ENCODE measurements at places on chromosomes 7 and 10.
A peak's percentile ranks its signal among the peaks of the same experiment; 100 is the strongest.

DNA sequence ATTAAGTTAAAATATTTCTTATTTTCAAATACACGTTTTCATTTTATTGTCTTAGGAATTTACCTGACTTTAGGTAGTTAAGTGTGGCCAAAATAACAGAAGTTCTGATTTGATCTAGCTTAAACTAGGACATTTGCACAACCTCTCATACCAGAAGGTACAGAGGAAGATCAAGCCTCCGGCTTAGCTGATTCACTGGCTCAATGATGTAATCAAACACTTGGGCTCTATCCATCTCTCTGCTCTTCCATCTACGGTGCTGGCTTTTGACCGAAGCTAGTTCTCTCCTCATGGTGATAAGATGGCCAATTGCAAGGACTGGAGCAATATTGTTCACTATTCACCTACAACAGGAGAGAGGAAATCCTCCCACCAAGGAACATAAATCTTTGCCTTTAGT lies 12.2 kb upstream of the HYCC1 start:
- no peak for DNase-seq

- no peak for DNase-seq
Observed at GRCh38 chr10:44958898-44959246, 730 bp upstream of the RASSF4 start.

- DNase-seq = no peak
Observed at GRCh38 chr7:95963446-95963990, 191.2 kb downstream of the DYNC1I1 start.

GRCh38 chr10:71852355-71852937 lies 1.4 kb upstream of the PSAP start:
- DNase-seq = no peak

GRCh38 chr10:100807241-100807951 lies 62.0 kb downstream of the PAX2 start:
- DNase-seq = no peak

GRCh38 chr7:85829817-85830432 lies 643.1 kb upstream of the SEMA3D start:
- peak; percentile 43 for DNase-seq

DNA sequence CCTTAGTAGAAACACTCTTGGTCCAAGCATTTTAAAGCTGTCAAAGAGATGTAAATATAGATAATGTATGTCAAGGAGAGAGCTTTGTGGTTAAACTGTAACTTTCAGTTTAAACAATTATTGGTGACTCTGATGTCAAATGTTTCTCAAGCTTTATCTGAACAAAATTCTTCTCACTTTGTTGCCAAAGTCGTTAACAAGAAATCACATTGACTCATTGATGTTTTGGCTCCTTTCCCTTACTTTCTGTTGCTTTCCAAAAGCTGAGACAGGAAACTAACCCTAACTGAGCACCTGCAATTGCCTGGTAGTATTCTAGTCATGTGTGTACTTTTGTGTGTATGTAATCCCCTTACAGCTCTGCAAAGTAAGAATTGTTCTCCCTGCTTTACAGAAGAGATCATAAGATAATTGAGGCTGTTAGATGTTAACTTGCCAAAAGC lies 108.5 kb downstream of the CFTR start:
- DNase-seq = peak; percentile 27

DNA sequence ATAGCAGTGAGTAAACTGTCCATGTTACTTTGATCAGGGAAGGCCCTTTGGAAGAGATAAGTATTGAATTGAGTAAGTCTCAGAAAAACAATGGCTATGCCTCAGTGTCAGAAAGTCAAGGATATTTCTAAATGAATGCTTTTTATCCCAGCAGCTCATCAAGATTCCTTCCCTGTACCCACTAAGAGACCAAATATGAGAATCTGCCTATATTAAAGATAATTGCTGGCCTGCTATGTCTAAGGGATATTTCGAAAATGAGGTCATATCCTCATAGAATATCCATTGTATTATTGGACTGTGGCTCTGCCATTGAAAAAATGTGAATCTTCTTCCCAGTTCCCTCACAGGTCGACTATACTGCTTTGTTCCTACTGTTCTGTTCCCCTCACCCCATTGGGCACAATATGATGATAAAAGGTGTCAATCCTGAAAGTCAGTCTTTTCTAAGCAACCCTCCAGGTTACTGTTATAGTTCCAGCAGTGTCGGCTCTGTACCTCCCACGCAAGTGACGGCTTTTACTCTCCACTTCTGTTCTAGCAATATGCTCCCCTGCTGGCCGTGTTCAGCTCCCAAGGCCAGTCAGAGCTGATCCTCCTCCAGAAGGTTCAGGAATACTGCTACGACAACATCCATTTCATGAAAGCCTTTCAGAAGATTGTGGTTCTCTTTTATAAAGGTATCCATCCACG lies 51.7 kb downstream of the BZW2 start:
- DNase-seq = peak; percentile 59

DNA sequence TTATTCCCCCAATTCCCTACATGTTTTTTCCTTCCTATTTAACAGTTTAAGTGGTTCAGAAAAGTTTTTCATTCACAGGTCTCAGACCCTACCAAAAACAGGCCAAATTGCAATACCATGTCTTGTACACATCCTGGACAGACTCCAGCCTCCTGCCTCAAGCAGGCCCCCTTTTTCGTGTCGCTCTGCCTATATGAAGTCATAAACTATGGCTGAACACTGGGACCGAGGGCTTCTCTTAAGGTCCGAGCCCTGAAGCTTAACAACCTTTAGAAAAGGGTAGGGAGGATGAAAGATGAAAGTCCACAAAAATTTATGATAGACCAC lies 1.4 kb downstream of the FBXW4 start:
- peak; percentile 62 for DNase-seq

DNA sequence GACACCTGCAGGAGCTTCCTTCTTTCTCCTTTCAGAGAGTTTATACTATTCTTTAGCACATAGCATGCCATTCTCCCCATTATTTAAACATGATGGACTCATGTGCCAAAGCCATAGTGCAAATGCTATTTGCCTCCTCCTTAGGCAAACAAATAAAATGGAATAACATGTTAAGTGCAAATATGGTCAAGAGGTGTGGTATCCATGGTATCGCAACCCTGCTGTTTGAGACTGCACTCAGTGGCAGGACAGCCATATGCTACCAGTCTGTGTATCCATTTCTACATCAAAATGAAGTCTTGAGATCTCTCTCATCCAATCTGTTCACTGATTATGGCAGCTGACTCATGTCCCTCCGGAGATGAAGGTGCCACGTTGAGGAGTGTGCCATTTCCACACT lies 22.8 kb downstream of the HEPACAM2 start:
- no peak for DNase-seq

- no peak for DNase-seq
Observed at GRCh38 chr7:95436407-95436806, 1.6 kb upstream of the PON2 start.

- peak; percentile 64 for DNase-seq
Observed at GRCh38 chr7:133452577-133452976, 199.7 kb downstream of the EXOC4 start.

DNA sequence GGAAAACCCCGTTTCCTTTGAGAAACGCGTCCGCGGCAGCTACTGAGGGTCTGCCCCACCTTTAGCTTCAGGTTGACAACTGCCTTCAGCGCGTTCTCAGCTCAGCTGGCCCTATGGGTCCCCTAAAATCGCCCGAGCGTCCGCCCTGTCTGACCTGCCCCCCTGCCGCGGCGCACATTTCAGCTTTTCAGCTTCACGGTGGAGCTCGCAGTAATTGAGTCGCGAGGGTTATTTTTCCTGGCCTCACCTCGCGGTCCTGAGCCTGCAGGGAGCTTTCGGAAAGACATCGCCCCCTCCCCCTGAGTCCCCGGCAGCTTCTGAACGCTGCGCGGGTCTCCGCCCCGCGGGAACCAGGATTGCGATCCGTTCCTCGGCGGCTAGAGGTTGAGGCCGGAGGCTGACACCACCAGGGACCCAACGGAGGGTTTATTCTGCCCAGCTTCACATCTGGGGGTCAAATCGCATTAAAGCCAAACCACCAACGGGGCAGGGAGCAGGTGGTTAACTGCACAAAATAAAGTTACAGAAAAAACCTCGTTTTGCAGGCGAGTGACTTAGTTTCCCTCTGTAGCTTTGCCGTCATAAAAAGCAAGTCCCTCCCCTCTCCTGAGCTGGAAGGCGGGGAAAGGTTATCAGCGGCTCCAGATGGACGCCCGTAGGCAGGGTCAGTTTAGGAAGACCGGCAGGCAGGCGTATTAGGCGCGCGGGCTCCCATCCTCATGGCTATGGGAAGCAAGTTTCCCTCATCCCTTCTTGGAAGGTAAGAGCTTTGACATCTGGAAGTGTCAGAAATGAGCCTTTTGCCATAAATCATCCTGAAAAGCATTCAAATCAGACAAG lies 11.0 kb downstream of the TWIST1 start:
- DNase-seq = no peak

DNA sequence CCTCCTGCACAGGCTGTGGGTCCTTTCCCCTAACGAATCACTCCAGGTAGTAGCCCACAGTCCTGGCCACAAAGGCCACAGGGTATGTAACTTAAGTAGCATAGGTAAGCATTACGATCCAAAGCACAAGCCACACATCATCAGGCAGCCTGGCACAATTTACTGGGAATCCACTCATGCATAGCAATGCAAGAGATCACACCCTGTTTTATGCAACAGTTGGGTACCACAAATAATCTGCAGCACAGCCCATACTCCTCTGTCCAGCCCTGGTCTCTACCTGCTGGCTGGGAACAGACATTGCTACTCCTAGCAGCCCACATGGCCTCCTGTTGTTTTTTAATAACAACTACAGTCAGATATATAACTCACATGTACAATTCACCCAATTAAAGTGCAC lies 34.3 kb downstream of the SRPK2 start:
- DNase-seq = no peak

DNA sequence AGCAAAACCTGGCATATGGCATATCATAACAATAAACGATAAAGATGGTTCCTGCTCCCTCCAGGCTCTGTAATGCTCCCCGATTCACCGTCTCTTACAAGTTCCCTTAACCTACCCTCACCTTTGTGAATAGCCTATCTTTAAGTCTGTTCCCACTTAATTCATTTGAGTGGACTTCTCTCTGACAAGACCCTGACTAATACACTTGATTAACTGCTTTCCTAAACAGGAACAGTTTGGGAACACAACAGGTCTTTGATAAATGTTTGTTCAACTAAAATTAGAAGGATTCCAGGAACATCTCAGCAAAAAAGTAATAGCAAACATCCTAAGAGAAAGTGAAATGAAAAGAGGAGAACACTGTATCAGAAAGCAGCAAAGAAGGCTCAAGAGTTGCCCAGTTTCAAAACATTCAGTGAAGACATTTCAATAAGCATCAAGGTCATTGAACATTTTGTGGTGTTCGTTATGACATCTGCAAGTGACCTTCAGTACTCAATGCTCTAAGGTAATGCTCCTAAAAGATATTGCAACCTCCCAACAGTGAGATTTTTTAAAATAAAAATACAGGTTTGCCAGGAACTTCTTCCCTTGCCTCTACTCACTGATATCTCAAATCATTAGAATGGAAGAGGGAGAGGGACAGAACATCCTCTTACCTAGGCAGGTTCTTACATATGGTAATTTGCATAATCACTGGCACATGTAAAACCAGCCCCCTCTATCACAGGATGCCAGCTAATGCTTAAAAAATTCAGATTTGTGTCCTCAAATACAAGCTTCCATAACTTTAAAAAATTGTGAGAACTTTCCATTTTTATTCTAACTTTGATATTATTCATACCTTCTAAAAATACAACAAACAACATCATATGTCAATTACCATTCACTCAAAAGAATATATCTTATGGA lies 11.4 kb upstream of the ARHGAP12 start:
- DNase-seq = no peak

DNA sequence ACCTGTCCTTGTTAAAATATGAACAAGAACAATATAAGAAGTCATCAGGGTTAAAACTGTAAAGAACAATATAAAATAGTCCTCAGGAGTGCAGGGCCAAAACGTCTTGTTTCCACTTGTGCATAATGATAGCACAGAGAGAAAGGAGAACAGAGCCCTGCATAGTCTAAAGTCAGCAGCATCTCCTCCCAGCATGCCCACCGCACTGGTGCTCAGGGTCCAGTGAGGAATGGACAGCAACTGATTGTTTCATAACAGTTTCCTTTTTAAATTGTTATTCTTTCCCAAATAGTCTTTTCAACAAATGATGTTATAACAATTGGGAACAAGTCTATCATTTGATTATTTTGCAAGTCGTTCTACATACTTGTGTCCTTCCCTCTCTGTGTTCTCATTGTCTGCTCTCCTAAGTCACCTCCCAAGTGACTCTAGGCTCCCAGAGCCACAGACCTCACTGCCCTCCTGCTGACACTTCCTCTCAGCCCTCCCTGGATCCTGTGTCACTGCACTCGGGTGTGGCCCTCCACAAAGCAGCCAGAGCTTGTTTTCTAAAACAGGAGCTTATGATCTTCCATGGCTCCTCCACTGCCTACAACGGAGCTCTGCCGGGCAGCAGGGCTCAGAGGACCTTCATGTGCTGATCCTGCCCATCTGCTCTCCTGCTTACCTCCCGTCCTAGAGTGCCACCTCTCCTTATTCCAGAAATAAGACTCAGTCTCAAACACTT lies 27.6 kb downstream of the COBL start:
- no peak for DNase-seq

DNA sequence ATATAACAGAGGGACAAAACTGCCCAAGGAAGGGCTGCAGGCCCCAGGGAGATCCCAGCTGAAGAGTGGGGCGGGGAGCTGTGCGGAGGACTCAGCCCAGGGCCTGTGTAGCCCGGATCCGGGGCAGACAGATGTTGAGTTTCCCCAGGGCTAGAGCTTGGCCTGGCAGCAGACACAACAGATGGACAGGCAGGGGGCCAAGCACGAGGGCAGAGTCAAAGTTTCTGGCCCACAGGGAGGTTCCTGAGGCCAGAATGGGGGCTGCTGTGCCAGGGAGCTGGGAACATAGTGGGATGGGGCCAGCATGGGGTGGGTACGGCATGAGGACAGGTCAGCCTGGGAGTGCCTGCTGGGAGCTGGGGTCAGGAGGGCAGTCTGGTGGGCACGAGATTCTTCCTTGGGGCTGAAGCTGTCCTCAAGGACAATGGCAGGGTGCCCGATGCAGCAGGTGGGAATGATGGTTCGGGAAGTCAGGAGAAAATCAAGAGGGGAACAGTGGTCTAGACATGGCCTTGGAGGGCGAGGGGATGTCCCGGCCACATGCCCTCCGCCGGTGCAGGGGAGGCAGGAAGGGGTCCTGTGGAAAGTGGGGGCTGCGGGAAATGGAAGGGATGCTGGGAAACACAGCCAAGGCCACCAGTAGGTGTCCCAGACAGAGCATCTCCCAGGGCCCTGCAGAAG lies 519.1 kb upstream of the FOXK1 start:
- no peak for DNase-seq

GRCh38 chr10:68665841-68666240 lies 55.2 kb upstream of the CCAR1 start:
- DNase-seq = peak; percentile 80

GRCh38 chr10:58322835-58323209 lies 12.0 kb upstream of the UBE2D1 start:
- DNase-seq = no peak

Measured in fibroblast of skin of abdomen (primary cell).